ENCODE measurements at places on chromosomes 5 and 9. TPM values are rescaled to one million over a fixed set of nuclear protein-coding genes. Genes with fewer than 3 reads are reported as not detected.

- DNase-seq, result no peak
These were observed 66.9 kb downstream of the FER start for GRCh38 chr5:108814551-108814950.

Gene LRRC19
- not detected for total RNA-seq

GRCh38 chr9:136154943-136155342 is 36.3 kb upstream of the TMEM250 start:
- no peak for DNase-seq

DNA sequence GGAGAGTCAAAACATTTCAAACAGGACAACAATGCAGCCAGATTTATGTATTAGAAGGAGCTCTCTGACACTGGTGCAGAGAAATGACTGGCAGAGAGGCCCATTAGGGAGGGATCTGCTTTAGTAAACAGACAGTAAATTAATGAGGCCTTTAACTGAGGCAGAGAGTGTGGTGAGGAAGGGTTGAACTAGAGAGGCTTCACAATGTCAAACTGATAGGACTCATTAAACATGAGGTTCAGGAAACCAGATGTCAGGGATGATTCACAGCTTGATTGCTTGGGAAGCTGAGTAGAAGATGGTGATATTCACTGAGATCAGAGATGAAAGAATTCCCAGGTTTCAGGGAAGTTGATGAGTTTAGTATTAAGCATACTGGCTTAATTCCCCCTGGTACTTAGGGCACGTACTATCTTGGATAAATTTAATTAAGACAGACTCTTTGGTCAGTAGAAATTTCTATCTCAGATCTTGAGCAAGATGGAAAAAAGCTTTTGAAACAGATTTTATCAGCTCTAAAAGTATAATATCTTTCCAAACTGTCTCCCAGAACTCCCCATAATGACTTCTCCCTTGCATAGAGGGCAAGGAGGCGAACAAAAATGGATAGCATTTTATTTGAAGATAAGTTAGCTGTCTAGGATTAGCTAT is 8.6 kb upstream of the MUSK start:
- no peak for DNase-seq

DNA sequence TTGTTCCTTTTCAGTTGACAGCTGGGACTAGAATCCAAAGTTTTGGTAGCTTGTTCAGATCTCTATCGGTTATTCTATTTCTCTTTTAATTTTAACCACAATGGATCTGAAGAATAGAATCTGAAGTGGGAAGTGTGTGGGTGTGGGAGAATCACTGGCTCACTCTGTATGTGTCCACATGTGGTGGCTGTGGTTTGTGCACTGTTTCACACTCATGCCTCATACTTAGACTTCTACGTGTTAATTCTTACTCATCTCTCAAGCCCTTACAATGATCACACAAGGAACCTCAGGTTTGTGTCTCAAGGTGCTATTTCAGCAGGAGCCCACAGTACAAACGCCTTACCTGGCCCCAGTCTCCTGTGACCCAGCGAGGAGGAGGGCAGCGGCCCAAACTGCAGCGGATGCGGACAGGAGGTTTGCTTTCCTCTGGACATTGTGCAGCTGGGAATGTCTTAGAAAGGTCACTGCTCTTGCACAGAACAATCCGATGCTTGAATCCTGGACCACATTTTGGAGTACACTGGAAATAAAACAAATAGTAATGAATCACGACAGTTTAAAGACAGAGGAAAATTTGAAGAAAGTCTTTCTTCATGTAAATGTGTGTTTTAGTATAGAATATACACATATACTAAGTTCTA is 309.1 kb downstream of the ADAMTS6 start:
- DNase-seq, result no peak

DNA sequence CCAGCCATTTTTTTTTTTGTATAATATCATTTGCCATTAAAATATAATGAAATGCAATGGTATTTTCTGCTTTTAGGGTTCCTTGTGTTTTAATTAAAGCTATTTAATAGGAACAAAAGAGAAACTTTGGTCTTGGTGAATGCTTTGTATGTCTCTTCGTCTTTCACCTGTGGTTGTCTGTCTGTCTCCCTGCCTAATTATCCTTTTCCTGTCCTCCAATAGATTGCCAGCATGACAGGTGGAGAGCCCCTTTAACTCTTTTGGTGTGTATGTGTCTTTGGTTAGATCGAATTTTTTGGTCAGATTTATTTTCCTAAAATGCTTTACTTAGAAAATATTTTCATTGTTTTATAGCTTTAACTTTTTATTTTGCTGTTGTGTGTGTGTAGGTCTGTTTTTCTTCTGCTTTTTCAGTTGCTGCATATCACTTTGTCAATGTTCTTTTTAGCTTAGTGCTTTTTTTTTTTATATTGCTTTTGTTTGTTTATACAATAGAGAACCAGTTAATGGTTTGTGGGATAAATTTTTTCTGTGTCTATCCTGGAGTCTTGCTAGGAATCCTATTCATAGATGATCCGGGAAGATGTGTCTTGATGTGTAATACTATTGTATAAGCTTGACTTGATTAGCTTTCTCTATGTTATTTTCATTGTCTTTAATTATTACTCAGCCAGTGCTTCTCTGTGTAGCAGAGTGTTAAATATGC is 8.6 kb downstream of the CHMP5 start:
- no peak for DNase-seq

DNA sequence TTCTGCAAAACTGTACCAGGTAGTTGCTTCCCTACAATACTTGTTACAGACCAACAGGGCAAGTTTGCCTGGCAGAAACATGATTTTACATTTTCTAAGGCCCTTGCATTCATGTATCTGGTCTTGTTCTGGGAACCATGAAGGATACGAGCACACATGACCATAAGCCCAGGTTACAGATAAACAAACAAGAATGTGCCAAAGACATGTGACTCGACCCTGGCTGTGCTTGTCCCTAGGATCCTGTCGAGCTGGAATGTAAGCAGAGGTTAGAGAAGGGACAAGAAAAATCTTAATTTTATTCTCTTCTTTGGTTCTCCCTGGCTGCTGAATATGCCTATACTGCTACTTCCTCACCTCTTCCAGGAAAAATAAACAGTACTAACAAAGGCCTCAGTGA is 32.5 kb downstream of the PTCH1 start:
- DNase-seq, result no peak

GRCh38 chr5:158699298-158699880 is 400.3 kb downstream of the EBF1 start:
- DNase-seq, result no peak

DNA sequence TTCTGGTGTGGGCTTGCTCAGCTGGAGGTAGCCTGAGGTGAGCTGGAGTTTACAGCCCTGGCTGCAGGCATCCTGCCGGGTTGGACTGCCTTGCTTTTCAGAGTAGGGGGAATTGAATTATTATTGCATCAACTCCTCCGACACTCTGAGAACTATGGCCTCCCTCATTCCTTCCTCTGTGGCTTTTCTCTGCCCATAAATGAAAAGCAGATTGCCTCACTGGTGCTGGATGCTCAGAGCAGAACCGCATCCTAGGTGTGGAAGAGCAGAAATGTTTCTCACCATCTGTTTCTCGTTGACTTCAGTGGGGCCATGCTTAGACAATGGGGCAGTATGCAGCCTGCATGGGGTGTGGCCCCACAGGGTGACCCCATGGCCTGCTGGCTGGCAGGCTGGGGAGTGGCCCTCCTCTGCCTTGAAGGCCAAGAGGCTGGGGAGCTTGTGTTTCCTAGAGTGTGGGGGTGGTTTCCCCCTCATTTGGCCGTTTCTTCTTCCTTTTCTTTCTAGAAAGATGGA is 27.3 kb upstream of the TGFBI start:
- no peak for DNase-seq

Gene MSX2
- 0.21 TPM for total RNA-seq

Gene SIT1
- total RNA-seq, result not detected

DNA sequence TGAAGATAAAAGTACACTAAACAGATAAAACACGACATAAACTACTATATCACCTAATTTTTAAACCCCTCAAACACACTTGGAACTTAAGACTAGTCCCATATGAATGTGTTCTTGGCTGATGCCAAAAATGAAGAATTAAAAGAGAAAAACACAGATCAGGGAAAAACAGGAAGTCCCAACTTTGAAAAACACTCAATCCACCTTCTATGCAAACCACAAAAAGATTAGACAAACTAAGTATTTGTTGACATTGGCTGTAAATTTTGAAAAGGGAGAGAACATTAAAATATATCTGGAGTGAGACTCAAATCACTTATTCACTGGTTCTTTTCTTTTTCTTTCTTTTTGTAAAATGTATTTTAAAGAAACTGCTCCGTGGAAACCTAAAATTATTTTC is 81.4 kb downstream of the ANKH start:
- no peak for DNase-seq

DNA sequence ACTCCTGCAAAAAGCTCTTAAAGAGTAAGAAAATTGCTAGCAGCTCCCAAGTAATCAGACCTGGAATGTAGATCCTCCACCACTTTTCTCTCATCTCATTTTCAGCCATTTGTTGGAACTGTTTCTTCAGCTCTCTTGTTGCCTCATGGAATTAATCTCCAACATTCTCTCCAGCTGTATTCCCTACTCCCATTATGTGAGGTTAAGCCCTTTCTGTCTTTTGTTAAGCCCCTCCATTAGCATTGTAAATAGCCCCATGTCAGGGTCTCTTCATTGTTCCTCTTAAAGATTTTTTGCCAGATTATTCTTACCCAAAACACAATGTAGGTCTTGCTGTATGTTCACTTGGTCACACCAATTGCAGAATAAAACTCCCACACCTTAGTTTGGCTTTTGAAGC is 119.8 kb downstream of the PLPPR1 start:
- no peak for DNase-seq

Gene ECM2
- total RNA-seq, result 0.18 TPM

DNA sequence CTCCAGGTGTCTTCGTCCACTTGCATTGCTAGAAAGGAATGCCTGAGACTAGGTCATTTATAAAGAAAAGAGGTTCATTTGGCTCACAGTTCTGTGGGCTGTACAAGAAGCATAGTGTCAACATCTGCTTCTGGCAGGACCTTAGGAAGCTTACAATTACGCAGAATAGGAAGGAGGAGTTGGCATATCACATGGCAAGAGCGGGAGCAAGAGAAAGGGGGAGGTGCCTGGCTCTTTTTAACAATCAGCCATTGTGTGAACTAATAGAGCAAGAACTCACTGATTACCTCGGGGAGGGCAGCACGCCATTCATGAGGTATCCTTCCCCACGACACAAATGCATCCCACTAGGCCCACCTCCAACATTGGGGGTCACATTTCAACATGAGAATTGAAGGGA is 134.4 kb upstream of the EFNA5 start:
- no peak for DNase-seq

- no peak for DNase-seq
These were observed 20.6 kb downstream of the IRF1 start for GRCh38 chr5:132470010-132470392.

GRCh38 chr5:140764177-140764973 is 21.6 kb upstream of the PCDHA1 start:
- DNase-seq, result no peak

Gene SMIM3
- total RNA-seq, result 6.5 TPM

- DNase-seq, result no peak
These were observed 47.4 kb downstream of the ABHD17B start for GRCh38 chr9:71863631-71864030.

- DNase-seq, result no peak
These were observed 22.7 kb upstream of the FSTL4 start for GRCh38 chr5:133635051-133635450.

Gene NOP16
- total RNA-seq, result 29.3 TPM

DNA sequence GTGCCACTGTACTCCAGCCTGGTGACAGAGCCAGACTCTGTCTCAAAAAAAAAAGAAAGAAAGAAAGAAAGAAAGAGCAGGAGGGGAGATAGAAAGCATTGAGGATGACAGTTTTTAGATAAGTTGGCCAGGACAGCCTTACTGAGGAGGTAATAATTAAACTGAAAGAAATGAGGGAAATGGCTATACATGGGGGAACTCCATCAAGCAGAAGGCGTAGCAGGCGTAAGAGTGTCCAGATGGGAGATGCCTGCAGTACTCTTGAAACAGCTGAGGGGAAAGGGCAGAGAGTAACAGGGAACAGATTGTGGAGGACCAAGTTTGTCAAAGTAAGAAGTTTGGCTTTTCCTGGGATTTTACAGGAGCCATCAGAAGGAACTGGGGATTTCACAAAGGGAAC is 57.5 kb downstream of the HMGCS1 start:
- DNase-seq, result no peak

Gene CMYA5
- total RNA-seq, result under 0.01 TPM

Gene KCNV2
- total RNA-seq, result not detected

GRCh38 chr5:17276445-17276844 is 59.0 kb downstream of the BASP1 start:
- no peak for DNase-seq

DNA sequence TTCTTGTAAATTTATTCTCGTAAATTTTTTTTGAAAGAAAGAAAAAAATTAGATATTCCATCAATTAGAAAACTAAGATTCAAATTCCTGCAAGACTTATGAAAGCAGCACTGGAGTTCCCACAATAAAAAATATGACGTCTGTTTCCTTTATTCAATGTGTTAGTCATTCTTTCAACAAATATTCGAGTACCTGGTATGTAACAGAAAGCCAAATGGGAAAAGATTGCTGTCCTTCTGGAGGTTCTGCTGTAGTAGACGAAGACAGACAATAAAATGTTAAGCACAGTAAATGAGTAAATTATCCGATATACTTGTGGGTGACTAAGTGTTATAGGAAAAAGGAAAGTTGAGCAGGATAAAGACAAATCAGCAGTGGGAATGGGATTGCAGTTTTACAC is 92.2 kb downstream of the ADAMTSL1 start:
- DNase-seq, result peak; percentile 57

- DNase-seq, result no peak
These were observed 30.5 kb downstream of the TLR4 start for GRCh38 chr9:117734523-117735314.

Gene CAMK2A
- total RNA-seq, result not detected

Gene ABO
- total RNA-seq, result not detected

Gene TMEM252
- not detected for total RNA-seq

DNA sequence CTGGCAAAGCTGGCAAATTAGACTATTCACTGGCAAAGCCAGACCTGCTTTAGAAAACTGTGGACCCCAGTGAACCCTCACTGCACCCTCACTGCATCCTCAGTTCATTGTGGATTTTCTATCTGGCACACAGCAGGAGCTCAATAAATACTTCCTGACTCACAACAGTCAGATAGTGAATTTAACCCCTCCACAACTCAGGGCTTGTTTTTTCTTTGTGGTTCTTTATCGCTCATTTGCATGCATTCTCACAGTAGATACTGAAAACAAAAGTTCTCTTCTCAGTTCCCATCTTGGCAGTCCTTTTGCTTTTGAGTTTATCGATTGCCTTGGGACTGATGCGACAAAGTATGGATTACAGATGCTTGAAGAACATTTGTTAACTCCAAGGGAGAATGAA is 99.8 kb downstream of the ACTL7B start:
- DNase-seq, result no peak

Gene BBLN
- 20.6 TPM for total RNA-seq

Measured in pulmonary artery endothelial cell (primary cell).